ENCODE measurements at places on chromosomes 13 and 19. TPM values are rescaled to one million over a fixed set of nuclear protein-coding genes. Genes with fewer than 3 reads are reported as not detected.

The MIR17HG gene
- 26.4 TPM for total RNA-seq

The LILRA1 gene
- total RNA-seq: not detected

GRCh38 chr13:43661161-43661830 is 125.5 kb downstream of the ENOX1 start:
- H3K27ac ChIP-seq: no peak overlapping the region
- peaks cover 13% of the 10 kb centered on the region for H3K27me3 ChIP-seq
- no peak overlapping the region for H3K4me3 ChIP-seq
- peaks cover 3% of the 10 kb centered on the region for H3K4me1 ChIP-seq
- H3K36me3 ChIP-seq: no peaks in the 10 kb centered on the region
- no peak for DNase-seq

- H3K4me1 ChIP-seq: no peaks in the 10 kb centered on the region
- H3K36me3 ChIP-seq: no peaks in the 10 kb centered on the region
- no peaks in the 10 kb centered on the region for H3K27me3 ChIP-seq
- no peak overlapping the region for H3K27ac ChIP-seq
Observed at GRCh38 chr13:90800082-90800746, 547.3 kb upstream of the MIR17HG start.
